ENCODE measurements at places on chromosomes 3 and 15. TPM values are rescaled to one million over a fixed set of nuclear protein-coding genes. Genes with fewer than 3 reads are reported as not detected.

The MEIS2 gene
- 9.9 TPM for total RNA-seq

The HAUS2 gene
- 19.3 TPM for total RNA-seq

The FBXW12 gene
- total RNA-seq, result not detected

The GOLGA8S gene
- 0.12 TPM for total RNA-seq

The RBP2 gene
- not detected for total RNA-seq

The FGF7 gene
- total RNA-seq, result not detected

The NDN gene
- 0.28 TPM for total RNA-seq

The PDIA5 gene
- total RNA-seq, result 25.3 TPM

The TUSC7 gene
- not detected for total RNA-seq

The PRSS50 gene
- total RNA-seq, result not detected

The ZNF860 gene
- 0.90 TPM for total RNA-seq

The MKRN2OS gene
- not detected for total RNA-seq

The SMCO1 gene
- total RNA-seq, result not detected

The COL6A5 gene
- not detected for total RNA-seq

The SNTN gene
- not detected for total RNA-seq

The HRH1 gene
- total RNA-seq, result 7.8 TPM

The NEK10 gene
- 1.2 TPM for total RNA-seq

The RYK gene
- 26.2 TPM for total RNA-seq

The CAPN3 gene
- total RNA-seq, result 0.47 TPM

The PLSCR2 gene
- total RNA-seq, result not detected

The CTXN2 gene
- total RNA-seq, result not detected

The FRMD5 gene
- 2.6 TPM for total RNA-seq

The TMEM212 gene
- not detected for total RNA-seq

The DNAJA4 gene
- not detected for total RNA-seq

The TFG gene
- 157 TPM for total RNA-seq
